Hematopoietic multipotent progenitor cell treated with erythropoietin and hydrocortisone succinate and interleukin-3 and kit ligand, for 4 days (in vitro differentiated cells): ENCODE measurements at places on chromosomes 6 and 20.

DNA sequence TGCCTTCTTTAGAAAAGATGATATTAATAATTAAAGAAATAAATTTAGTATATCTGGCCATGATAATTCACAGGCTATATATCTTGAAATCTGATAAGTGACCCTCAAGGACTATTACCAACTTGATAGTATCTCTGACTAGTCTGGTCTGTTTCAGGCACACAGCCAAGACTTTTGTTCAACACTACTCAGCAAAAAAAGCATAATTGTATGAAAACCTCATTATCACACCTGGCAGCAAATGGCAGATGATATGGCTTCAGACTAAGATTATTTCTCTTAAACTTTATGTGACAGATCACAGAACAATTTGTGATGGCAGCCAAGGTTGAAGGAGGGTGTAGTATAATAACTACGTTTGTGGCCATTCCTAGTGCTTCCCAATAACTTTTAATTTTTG, 114.7 kb downstream of the RWDD2A start:
- DNase-seq: peak; percentile 15

DNA sequence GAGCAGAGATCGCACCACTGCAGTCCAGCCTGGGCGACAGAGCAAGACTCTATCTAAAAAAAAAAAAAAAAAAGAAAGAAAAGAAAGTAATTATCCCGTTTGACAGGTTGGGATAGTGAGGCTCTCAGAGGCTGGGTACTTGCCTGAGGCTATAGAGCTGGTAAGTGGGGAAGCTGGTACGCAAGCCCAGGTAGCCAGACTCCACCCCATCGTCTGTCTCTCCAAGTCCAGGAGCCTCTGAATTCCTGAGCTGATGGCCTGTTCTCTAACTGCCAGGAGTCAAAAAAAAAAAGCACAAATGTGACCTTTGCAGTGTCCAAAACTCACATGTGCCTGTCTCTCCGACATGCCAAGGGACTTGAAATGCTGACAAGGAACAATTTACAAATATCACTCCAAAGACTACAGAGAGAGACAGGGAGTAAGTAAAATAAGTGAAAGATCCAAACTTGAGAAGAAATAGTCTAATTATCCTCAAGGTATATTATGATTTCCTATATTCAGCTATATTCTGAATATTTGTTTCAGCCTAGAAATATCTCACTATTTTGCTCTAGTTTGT, 109.1 kb upstream of the SCAF8 start:
- DNase-seq: no peak

- DNase-seq: no peak
Measured at GRCh38 chr20:20970841-20971240, 135.3 kb downstream of the LINC00237 start.

- no peak for DNase-seq
Measured at GRCh38 chr20:60113024-60113724, 155.0 kb downstream of the CDH26 start.

GRCh38 chr6:33271117-33271467, 584 bp downstream of the VPS52 start:
- DNase-seq: peak; percentile 62

DNA sequence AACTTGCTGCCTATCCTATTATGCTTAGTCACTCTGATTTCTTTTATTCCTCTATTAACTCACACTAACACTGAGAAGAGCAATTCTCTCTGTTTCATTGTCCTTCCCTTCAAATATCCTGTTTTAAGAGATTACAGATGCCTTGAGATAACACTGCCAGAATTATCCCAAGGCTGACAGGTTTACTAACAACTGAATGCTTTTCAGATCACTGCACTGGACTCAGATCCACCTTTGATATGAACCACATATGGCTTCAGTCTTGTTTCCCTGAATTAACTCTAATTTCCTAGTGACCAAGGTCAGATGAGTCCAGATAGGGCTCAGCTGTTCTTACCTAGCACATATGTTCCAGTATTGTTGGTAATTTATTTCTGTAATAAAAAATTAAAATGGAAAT, 633.1 kb downstream of the GRIK2 start:
- no peak for DNase-seq

DNA sequence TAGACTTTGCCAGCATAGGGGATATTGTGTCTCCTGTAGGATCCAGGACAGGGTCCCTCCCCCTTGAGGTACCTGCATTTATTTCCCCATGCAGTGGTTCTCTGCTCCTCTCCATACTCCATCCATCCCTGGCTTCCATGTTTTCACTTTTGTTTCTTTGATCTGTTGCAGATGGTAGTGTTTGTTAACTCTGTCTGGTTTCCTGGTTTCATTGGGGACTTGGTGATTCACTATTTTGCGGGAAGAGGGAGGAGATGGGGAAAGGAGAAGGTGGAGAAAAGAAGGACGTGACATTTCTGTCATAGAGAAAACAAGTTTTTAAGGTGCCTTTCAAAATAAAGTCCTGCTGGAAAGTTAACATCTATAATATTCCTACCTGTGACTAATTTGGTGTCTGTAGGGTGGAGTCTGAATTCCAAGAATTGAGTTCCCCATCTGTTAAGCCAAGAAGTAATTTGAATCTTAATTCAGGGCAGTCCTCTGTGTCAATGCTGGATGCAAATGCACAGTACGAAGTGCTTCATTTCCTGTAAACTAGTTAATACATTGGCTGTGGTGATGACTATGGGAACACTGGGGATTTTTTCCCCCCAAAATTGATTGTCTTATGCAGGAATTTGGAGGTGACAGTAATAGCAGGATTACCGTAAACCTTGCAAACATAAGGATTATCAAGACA, 6.9 kb upstream of the RNF144B start:
- no peak for DNase-seq

DNA sequence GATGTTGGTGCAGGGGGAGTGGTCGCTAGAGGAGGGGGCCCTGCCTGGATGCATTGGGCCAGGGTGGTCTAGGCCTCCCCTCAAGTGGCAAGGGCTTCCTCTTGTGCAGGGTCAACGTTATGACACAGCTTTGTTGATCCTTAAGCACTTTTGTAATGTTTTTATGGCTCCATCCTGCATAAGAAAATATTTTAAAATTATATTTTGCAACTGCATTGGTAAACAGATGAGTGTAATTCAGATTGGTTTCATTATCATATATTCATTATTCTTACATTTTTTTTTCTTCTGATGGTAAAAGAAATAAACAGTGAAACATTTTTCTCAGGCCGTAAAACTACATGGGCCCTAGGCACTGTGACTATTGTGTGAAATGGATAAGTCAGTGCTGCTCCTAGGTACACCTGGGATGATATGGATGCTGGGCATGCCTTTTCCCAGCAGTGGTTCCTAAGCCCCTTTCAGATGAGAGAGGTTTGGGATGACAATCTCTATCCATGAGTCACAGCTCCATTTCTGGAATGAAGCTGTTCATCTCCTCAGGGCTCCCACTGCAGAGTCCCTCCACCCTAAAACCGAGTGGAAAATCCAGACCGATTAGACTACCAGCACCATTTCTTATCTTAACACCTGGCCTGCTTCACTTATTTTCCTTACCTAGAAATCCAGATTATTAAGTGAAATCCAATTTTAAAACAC, 5.8 kb upstream of the SIM1 start:
- DNase-seq: no peak

DNA sequence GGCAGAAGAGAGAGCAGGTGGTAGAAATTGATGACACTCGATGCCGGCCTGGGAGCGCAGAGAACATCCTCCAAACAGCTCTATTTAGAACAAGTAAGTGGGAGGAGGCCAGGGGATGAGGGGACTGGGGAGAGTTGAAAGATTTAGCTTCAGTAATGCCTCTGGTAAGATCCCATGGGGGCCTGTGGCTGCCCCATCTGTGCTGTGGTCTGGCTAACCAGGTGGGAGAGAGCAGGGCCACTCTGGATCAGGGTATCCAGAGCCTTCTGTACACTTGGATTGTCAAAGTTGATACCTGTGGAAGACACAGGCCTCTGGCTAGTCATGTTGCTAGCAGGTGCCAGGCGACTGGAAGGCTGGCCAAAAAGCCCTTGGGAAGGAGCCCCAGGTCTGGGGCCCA, 27.6 kb downstream of the NCOA5 start:
- no peak for DNase-seq

DNA sequence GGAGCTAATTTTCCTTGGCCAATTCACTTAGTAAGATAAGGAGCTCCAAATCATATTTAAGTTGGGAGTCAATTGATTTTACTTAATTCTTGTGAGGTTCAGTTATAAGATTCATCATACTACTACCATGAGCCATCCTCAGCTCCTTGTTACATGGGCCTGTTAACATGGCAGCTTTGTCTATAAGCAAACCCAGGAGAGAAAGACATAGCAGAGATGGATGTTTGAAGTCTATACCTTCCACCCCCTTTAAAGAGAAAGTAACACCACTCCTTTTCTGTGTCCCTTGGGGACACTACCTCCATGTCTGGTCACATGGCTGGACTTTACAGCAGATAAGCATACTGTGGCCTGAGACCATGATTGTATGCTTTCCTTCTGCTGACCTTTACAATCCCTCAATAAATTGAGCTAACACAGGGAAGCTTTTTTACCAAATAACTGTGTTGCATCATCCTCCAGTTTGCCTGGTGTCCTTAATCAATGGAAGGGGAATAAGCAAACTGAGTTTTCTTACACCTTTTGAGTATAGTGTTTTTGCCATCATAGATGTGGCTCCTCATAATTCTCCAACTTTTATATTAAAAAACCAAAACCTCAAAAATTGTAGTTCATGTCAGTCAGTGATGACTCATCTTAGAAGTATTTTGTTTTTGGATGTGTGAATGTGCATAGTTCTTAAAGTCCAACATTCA, 9.8 kb upstream of the ZNFX1 start:
- no peak for DNase-seq

DNA sequence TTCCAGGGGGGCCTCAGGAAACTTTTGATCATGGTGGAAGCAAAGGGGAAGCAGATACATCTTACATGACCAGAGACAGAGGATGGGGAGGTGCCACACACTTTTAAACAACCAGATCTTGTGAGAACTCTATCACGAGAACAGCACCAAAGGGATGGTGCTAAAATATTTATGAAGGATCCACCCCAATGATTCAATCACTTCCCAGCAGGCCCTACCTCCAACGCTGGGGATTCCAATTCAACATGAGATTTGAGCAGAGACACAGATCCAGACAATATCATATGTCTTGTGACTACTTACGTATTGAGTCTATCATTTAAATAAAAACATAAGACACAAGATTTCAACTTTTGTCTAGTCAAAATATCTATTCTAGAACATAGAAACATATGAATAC, 351.9 kb downstream of the EPM2A start:
- no peak for DNase-seq

GRCh38 chr20:2599288-2600006, 53.0 kb upstream of the NOP56 start:
- DNase-seq: no peak

- no peak for DNase-seq
Measured at GRCh38 chr20:31711179-31712111, 11.2 kb downstream of the BCL2L1 start.

- no peak for DNase-seq
Measured at GRCh38 chr6:118652051-118652615, 742 bp upstream of the CEP85L start.

- no peak for DNase-seq
Measured at GRCh38 chr6:122817766-122818165, 28.7 kb downstream of the SMPDL3A start.

- DNase-seq: no peak
Measured at GRCh38 chr6:87913974-87914373, 133.7 kb upstream of the SPACA1 start.

DNA sequence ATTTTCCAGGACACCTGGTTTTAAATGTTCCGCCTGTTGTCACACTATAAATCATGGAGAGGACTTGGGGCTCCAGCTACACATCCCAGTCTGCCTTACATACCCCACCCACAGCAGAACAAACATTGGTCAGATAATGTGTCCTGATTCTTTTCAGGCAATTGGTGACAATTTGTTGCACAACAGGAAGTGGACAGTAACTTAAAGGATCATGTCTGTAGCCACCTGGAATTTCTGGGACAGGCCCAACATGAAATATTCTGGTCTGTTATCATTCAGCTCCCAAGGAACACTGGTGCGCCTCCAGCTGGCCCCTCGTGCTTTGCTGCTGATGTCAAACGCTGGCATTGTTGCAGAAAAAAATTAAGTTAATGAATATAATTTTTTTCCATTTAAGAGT, 117.2 kb downstream of the SOBP start:
- no peak for DNase-seq

DNA sequence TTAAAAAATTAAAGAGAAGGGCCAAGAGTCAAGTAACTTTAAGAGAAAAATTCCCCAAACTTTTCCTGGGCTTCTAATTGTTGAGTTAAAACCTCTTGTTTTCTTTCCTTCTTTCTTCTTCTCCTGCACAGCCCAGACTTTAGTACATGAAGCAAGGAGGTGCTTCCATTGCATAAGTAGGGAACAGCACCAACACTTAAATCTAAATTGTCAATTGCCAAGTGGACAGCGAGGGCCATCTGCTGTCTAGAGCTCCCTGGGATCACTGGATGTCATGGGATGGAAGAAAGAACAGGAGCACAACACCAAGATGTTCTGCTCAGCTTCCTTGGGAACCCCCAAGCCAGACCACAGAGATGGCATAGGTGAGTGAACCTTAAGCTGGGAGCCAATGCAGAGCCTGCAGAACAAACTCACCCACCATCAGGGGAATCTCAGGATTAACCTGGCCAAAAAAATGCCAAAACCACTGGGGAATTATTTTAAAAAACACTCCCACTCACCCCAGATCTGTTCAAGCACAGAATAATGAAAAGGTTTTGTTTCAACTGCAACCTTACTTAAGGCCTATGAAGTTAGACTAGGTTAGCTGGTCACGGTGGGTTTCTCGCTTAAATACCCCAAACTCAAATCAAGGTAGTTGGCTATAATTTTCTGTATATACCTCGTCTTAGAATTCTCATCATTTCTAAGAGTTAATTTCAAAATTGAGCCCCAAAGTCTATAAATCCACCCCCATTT, 67.8 kb downstream of the TNFRSF21 start:
- no peak for DNase-seq

- DNase-seq: no peak
Measured at GRCh38 chr20:1225263-1225782, 521 bp upstream of the RAD21L1 start.

DNA sequence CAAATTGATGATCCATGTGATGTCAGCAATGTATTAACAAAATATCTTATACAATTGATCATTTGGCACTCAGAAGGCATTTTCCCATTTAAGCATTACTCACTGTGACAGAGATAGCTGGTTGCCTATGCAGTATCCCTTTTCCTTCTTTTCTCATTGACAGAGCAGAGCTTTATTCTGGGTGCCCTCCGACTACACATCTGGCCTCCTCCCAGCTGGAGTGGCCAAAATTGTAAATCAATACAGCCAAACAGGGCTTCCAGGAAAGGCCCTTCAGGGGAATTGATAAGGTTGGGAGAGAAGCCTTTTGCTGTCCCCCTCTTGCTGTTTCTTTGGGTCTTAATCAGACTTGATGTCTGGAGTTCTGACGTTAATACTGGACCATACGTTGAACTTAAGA, 9.6 kb upstream of the BLOC1S5 start:
- DNase-seq: no peak
